ENCODE measurements at places on chromosomes 4 and X. TPM values are rescaled to one million over a fixed set of nuclear protein-coding genes. Genes with fewer than 3 reads are reported as not detected.

Gene MTNR1A
- not detected for total RNA-seq

Gene WDFY3
- 0.52 TPM for total RNA-seq

Gene GNPDA2
- 21.2 TPM for total RNA-seq

Gene KLF8
- 1.7 TPM for total RNA-seq
